ENCODE measurements at places on chromosomes 11 and 22. TPM values are rescaled to one million over a fixed set of nuclear protein-coding genes. Genes with fewer than 3 reads are reported as not detected.

Gene ANKK1
- 1.5 TPM for total RNA-seq

Gene UPK3A
- total RNA-seq: not detected

Gene SCO2
- total RNA-seq: 2.8 TPM

Gene GGTLC2
- not detected for total RNA-seq

Gene OR6A2
- 0.83 TPM for total RNA-seq

Gene CHST1
- total RNA-seq: 7.1 TPM

Gene SNX32
- 0.85 TPM for total RNA-seq

Gene OR52K2
- not detected for total RNA-seq

Gene EXT2
- total RNA-seq: 136 TPM

Gene UPK2
- not detected for total RNA-seq

Gene RPS13
- 475 TPM for total RNA-seq

Gene MMP27
- total RNA-seq: not detected

Gene SCGB2A2
- total RNA-seq: not detected

Gene CHRDL2
- total RNA-seq: not detected

Gene TNNI2
- total RNA-seq: 8.8 TPM

Gene BCO2
- total RNA-seq: 4.9 TPM

Gene RIBC2
- total RNA-seq: 0.38 TPM

Gene LINC01488
- total RNA-seq: not detected

Gene SLC22A9
- not detected for total RNA-seq

Gene ASRGL1
- total RNA-seq: 0.50 TPM

Gene GAL
- 2.2 TPM for total RNA-seq

Gene OR52I1
- total RNA-seq: not detected

Gene TRIM6
- total RNA-seq: 6.0 TPM

Gene RNF141
- total RNA-seq: 45.7 TPM

Gene APOL3
- total RNA-seq: 1.6 TPM

Gene ELMOD1
- 0.17 TPM for total RNA-seq

Gene OR9Q1
- not detected for total RNA-seq

Gene ART5
- total RNA-seq: not detected

Gene SEPTIN5
- 20.5 TPM for total RNA-seq

Gene PRR14L
- 35.1 TPM for total RNA-seq

Gene KRTAP5-8
- total RNA-seq: not detected

Gene PHRF1
- 20.8 TPM for total RNA-seq

Gene OR51B5
- not detected for total RNA-seq

Gene EMID1
- total RNA-seq: 0.67 TPM

Gene ACTN3
- not detected for total RNA-seq

Gene SLC25A18
- total RNA-seq: not detected

Gene DERL3
- not detected for total RNA-seq

Gene MS4A3
- total RNA-seq: not detected

Gene CREB3L1
- total RNA-seq: 0.17 TPM

Gene RANBP1
- total RNA-seq: 80.2 TPM

Gene IGF2
- total RNA-seq: not detected

Gene MYEOV
- 0.75 TPM for total RNA-seq

Gene BATF2
- 1.8 TPM for total RNA-seq

Gene DUSP18
- total RNA-seq: 6.6 TPM

Gene OR51I1
- total RNA-seq: not detected

Gene DEUP1
- total RNA-seq: not detected

Gene CNIH2
- total RNA-seq: 0.33 TPM
